ENCODE measurements at places on chromosomes 2 and 18.

DNA sequence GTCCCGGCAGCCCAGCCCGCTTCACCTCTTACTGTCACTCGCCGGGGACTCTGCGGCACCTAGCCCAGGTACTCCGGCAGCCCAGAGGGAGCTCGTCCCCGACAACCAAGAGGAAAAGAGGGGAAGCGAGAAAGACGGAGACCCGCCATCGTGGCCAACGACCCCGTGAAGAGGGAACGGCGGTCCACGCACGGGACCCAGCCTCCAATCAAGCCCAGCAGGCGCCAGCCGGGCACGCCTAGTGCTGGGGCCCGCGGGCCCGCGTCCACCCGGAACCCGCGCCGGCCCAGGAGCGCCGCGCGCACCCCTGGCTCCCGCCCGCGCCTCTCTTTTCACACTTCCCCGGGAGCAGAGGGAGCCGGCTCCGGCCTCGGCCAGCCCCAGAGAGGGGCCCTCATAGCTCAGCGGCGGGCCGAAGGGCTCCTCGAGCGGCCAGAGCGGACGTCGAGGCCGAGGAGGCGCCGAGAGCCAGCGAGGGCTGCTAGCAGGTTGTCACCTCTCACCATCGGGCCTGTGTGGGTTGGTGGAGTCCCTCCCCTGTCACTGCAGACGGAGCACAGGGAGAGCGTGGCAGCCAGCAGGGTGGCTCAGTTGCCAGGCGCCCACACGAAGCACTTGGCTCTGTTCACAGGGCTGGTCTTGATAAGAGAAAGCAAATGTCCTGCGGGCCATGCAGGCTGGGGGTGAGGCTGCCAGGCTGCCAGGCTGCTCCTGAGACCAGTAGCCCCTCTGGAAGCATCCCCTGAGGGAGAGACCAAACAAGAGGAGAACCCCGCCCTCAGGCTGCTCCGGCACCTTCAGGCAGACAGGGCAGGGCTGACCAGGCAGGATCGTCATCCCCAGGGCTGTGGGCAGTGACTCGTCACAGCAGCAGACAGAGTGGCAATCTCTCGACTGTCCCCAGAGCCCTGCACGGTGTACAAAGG, 36.9 kb upstream of the KLF11 start:
- DNase-seq: no peak

DNA sequence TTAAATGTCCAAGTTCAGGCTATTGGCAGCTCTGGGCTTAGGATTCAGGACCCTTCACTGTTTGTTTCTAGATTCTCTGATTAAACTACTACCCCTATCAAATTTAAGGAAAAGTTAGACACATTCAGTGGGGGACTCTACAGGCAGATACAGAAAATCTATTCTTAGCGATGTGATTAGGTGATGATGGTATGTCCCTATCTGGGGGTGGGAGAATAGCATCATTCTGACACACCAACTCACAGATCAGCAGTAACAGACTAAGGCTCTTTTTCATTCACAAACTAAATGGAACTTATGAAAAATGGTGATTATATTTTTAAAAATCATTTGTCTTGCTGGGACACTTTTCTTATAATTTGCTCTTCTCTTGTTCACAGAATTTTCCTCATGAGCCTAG, 232.9 kb upstream of the CDH2 start:
- no peak for DNase-seq

DNA sequence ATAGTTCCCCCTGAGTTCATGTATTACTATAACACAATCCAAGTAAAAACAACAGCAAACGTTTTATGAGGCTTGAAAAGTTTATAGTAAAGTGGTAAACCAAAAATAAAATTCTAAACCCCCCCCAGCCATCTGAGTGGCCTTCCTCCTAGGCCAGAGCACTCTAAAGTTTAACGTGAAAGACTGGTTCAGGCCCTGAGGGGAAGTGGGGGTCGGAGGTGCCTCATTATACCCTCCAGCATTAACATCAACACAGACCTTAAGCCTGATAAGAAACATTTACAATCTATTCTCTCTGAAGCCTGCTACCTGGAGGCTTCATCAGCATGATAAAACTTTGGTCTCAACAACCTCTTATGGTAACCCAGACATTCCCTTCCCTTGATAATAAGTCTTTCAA, 29.0 kb upstream of the CNGA3 start:
- DNase-seq: no peak

DNA sequence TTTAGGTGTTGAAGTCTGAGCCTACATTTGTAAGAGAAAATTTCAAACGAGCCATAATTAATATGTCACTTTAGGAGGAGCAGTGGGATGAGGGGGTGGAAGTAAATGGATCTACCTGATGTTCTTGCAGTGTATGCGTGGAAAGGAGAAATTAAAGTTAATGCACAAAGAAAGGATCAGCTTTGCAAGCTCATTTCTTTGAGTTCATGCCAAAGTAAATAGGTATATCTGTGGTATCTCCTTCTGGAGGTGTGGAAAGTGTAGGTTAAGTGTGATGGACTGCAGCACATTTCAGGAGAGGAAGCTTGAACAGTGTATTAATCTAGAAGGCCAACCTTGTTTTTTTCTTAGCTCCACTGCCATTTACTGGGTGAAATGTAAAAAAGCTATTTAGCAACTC, 307.5 kb upstream of the ZEB2 start:
- DNase-seq: no peak

- no peak for DNase-seq
Observed at GRCh38 chr2:86201671-86202335, 2.5 kb downstream of the MRPL35 start.

DNA sequence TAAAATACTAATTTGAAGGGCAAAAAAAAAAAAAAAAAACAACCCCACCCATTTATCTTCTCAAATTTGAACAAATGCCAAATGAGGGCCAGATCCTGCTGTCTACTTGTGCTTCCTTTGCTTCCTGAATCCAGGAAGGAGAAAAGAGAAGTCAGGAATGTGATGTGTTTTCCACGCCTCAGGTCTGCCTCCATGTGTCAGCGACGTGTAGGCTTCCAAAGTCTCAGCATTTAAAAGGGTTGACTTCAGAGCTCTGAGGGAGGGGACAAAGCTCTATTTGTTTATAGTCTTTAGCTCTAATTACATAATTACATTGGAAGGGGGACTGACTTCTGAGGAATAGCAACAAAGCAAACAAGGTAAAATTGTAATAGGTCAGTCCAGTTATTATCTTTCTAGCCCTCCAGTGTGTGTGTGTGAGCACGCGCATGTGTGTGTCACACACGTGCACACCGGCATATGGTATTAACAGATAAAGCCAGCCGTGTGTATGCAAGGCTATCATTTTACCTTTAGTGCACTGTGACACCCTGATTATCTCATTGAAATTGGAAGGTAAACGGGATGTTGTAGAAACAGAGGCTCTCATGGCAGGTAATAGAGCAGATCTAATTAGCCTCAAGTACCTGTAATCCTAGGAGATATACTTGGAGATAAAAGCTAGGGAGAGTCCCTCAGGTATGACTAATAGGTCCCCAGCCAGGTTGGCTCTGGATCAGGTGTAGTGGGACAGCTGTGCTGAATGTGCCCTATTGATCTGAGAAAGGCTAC, 911.4 kb upstream of the ZEB2 start:
- DNase-seq: no peak

GRCh38 chr2:71561441-71562267, 108.3 kb downstream of the DYSF start:
- no peak for DNase-seq

DNA sequence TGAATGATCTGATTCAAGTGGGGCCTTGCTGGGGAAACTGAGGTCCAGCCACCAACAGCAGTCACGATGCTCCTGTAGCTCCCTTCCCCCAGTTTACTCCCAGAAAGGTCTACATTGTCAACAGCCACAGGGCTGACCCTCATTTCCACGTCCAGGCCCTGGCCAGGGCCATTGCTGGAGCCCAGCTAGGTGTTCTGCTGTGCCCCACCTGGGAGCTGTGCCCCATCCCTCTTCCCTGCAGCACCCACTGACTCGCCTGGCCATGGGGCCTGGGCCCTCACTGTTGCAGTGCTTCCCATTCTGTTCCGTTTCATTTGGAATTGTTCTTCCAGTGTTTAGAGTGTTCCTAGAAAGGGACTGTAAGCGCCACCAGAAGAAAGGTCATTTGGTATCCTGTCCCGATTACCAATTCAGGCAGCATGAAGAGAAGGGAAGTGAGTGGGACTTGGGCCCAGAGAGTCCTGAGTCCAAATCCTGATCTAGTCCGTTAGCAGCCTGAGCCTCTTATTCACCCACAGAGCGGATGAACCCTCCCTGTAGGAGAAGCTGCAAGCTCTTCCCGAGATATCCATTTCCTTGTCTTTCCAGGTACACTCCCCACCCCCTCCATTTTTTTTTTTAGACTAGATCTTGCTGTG, 73.1 kb upstream of the HPCAL1 start:
- DNase-seq: no peak

- no peak for DNase-seq
Observed at GRCh38 chr2:121598087-121598486, 51.2 kb downstream of the CLASP1 start.

GRCh38 chr2:25853038-25853638, 25.1 kb downstream of the ASXL2 start:
- DNase-seq: no peak

- no peak for DNase-seq
Observed at GRCh38 chr2:45283764-45284620, 274.7 kb upstream of the SIX2 start.

DNA sequence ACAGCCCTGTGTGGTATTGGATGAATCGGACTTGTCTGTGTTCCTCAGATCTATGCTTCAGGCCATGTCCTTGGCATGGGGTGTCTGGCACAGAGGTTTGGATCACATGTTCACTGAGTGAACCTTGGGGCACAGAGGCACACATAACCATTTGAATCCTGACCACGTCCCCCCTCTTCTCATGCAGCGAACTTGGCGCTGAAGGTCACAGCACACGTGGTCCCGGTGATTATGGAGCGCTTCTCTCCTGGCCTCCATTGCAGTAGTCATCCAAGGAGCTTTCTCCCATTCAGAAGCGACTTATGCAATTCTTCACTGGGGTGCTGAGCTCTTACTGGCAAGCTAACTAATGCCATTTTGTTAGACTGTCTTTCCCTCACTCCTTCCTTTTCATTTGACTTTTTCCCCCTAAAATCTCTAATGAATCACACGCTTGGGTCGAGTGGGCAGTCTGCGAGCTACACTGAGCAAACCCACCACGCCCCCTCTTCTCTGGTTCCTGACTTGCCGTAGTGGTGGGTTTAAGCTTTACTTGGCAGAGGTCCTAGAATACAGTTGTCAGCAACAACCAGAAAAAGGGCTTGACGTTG, 59.4 kb downstream of the KCNG2 start:
- no peak for DNase-seq

- DNase-seq: no peak
Observed at GRCh38 chr2:26706616-26707473, 14.3 kb downstream of the KCNK3 start.

GRCh38 chr2:138079976-138080375, 115.7 kb downstream of the HNMT start:
- no peak for DNase-seq

- DNase-seq: no peak
Observed at GRCh38 chr2:14743861-14744260, 111.3 kb downstream of the LRATD1 start.

DNA sequence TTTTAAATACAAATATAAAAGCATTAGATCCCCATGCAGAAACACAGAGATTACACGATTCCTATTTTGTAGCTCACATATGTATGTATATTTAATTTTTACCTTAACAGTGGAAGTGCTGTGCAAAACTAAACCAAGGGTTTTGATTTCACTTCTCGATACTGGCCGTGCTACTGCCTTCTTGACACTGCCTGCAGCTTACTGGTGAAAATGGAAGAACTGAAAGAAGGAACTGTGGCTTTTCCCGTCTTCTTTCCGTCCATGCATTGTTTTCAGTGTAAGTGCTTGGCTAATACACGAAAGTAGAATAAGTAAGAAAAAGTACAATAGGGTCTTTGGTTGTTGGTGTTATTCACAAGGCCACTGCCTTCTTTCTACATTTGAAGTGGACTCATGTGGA, 129.5 kb downstream of the NDUFA10 start:
- DNase-seq: no peak

All from GM13977 (cell line).